COLO829 (cell line): ENCODE measurements at places on chromosomes 5 and 9.

GRCh38 chr9:75983319-75984045 is 93.0 kb downstream of the PCSK5 start:
- DNase-seq: no peak

- DNase-seq: peak; percentile 30
These were observed at the start of gene IL6ST for GRCh38 chr5:55994495-55994997. Gene IL6ST (minus strand): TSS chr5:55994963. CDS start chr5:55976278, 18,685 bp downstream.

DNA sequence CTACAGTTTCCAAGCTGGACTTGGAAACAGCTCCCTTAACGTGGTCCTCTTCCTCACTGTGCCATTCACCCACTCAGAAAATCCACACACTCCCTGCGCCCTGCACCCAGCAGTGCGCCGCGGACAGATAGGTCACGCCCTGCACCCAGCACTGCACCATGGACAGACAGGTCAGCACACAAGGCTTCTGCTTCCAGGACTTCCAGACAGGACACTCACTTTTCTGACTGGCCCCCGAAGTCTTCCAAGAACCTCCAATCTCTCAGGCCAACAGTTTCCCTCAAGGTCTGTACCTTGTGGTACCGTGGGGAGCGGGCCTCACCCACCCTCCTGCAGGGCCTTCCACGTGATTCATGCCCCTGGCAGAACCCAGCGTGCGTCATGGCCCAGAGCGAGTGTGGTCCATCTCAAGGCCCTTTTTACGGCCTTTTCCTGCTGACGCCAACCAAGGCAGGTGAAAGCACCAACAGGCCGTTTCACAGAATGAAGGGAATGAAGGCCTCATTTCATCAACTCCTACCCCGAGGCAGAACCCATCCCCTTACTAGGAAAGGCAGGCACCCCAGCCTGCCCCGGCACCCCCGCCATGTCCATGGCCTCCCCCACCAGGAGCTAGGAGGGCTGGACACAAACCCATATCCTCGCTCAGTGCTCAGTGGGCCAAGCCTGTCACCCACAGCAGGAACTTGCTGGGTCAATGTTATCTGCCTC is 17.3 kb downstream of the VAV2 start:
- no peak for DNase-seq

DNA sequence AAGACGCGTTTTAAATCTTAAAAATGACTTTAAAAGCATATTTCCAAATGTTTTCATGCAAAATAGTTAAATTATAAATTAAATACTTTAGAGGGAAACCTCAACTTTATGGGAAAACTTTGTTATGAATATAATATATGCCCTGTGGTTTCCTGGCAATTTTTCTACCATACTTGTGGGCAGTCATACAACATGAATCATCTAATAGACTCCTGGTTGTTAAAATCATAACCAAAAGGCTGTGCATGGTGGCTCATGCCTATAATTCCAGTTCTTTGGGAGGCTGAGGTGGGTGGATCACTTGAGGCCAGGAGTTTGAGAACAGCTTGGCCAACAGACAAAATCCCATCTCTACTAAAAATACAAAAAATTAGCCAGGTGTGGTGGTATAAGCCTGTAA is 18.2 kb downstream of the ATP10B start:
- no peak for DNase-seq

GRCh38 chr5:147613359-147613758 is 103.5 kb upstream of the DPYSL3 start:
- no peak for DNase-seq

DNA sequence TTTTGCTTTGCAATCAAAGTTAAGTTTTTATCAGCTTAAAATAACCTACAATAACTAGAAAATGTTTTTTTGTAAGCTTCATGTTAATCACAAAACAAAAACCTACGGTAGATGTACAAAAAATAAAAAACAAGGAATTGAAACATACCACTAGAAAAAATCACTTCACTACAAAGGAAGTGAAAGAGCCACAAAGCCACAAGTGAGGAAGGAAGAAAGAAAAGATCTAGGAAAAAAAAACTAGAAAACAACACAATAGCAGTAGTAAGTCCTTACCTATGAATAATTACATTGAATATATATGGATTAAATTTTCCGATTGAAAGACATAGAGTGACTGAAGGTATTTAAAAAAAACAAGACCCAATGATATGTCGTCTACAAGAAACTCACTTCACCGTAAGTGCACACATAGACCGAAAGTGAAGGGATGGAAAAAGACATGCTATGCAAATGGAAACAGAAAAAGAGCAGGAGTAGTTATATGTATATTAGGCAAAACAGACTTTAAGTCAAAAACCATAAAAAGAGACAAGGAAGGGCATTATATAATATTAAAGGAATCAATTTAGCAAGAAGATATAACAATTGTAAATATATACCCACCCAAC is 13.4 kb upstream of the ZDHHC21 start:
- no peak for DNase-seq

DNA sequence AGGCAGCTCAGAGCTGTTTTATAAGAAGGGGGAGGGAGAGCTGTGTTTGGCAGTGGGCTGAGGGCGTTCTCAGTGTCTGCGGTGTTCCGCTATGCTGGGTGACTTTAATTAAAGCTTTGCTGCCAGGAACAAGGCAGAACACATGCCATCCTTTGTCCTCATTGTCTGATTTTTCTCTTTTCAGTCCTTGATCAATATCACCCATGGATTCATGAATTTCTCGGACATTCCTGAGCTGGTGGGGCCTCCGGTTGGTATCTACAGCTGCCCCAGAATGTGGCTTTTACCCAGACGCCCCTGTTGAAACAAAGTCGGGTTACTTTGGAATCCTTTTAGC is 66.5 kb upstream of the TGFBR1 start:
- no peak for DNase-seq

DNA sequence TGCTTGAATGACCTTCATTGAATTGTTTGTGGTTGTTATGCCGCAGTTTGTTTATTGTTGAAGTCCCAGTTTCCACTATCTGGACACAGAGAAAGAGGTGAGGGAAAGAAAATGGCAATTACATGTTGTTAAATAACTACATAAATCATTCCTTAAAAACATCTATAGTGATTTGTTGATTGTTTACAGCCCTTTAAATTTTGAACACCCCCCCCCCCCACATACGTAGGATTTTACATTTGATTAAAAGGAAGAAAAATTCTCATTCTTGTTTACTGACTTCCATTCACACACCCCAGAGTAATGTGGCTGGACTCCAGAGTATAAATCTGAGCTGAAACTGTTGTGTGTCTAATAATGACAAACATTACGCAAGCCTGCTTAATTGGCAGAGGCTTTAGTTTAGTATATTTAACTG is 87.1 kb upstream of the FAM174A start:
- DNase-seq: no peak
